ENCODE measurements at places on chromosomes 5 and 9.

DNA sequence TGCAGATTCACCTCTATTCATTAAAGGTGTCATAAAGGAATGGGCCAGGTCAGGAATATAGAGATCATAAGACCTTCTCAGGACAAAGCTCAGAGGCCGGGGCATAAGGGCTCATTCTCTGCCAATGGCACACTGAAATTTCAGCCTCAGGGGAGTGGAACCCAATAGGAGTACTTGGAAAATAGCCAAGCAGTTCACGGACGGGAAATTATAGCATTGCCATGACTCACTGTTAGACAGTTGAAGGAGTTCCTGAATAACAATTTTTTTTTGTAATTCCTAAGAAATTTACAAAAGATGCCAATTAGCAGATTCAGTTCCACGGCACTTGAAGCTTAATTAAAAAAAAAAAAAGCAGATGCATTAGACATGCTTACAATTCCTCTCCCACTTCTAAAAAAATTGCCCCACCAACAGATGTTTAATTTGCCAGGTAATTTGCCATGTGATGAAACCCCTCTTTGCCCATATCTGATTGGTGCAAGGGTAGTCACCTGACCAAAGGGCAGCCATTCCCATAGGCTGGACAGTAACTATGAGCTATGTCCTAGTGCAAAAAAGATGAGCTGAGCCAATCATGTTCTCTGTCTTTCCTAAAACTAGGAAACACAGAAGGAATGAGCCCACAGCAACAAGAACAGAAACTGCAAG is 58.6 kb downstream of the PTCD2 start:
- no peak for DNase-seq

DNA sequence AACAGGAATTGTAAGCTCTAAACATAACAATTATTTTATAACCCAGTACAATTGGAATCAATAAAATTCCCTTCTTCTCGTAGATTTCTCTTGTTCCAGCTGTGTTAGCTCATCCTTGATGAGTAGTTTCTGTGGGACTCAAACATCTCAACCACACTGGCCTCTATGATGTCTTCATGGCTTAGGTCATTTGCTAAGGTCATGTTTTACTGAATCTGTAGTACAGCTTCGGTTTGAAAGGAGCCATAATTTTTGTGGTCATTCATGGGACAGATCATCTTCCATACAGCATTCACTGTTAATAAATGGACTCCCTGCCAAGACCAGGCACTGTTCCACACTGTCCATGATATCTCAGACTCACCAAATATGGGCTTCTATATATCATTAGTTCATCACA is 369.0 kb upstream of the RFX3 start:
- no peak for DNase-seq

GRCh38 chr5:77643654-77644370 is 5.3 kb upstream of the OTP start:
- DNase-seq: no peak

DNA sequence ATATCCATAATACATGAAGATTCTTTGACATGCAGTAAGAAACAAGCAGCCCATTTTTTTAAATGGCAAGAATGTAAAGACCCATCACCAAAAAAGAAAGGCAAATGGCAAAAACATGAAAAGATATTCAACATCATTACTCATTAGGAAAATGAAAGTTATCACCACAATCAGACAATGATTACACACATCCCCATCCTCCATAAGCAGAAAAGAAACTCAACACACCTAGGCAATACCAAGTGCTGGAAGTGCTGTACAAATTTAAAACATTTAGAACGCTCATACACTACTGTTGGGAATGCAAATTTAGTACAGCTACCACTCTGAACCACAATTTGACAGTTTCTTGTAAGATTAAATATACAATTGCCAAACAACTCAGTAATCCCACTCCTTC is 466.7 kb downstream of the ACTL7B start:
- DNase-seq: no peak

DNA sequence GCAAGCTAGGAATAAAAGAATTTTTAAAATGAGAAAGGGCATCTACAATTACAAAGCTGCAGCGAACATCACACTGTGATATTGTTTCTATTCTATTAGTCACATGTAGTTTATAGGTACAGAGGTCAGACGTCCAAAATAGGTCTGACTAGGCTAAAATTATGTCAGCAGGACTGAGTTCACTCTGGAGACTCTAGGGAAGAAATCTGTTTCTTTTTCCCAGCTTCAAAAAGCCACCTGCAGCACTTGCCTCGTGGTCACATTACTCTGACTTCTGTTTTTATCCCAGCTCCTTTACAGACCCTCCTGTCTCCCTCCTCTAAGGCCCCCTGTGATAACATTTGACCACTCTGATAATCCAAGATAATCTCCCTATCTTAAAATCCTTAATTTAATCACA is 5.1 kb upstream of the CKS2 start:
- no peak for DNase-seq

GRCh38 chr9:91451431-91452270 is 28.0 kb upstream of the NFIL3 start:
- no peak for DNase-seq

DNA sequence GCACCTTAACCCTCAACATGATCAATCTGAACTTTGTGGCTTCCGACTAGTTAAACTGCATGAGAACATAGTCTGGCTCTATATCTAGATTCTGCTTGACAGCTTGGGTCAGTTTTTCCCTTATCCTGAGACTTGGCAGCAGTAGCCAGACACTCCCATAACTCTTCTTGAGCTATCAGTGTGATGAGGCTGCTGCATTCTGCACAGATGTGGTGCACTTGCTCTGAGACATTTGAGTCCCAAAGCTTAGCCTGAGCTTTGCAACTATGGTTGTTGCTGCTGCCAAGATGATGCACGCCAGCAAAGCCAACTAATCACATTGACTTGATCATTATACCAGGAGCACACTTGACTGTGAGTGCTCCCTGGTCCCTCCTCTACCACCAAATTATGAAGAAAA is 36.2 kb downstream of the MOCS2 start:
- no peak for DNase-seq

Data from stimulated activated CD8-positive, alpha-beta memory T cell treated with anti-CD3 and anti-CD28 coated beads, Interleukin-4, amount 100 ng/mL, for 1 hour (primary cell).